Activated CD4-positive, CD25-positive, alpha-beta regulatory T cell treated with anti-CD3 and anti-CD28 coated beads, Interleukin-2, amount 50 U/mL, for 16 hours (primary cell): ENCODE measurements at places on chromosomes 4 and X.

DNA sequence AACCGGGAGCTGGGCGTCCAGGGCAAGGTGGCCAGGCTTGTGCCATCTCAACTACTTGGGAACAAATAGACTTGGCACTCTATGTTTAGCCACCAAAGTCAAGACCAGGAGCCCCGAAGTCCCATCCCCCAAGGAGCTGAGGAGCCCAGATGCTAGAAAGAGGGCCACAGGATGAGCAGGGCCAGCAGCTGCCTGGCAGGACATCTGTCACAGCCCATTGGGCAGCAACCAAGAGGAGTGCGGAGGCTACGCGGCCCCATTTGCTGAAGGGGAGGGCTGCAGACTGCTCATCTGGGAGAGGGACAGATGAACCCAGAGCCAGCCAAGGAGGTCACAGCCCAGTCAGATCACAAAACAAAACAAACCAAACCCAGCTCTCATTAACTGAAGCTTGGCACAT, 22.9 kb upstream of the SOWAHD start:
- DNase-seq: no peak

DNA sequence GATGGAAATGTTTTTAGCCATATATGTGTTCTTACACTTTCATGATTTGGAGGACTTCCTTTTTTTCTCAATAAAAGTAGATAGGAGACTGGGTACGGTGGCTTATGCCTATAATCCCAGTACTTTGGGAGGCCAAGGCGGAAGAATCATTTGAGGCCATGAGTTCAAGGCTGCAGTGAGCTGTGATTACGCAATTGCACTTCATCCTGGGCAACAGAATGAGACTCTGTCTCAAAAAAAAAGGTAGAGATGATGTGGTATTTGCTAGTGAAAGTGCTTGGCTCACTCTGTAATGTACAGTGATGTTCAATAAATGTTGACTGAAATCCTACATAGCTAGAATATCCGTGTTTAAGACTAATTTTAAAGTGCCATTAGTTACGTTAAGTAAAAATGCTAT, 27.4 kb downstream of the KLHL2 start:
- DNase-seq: no peak

DNA sequence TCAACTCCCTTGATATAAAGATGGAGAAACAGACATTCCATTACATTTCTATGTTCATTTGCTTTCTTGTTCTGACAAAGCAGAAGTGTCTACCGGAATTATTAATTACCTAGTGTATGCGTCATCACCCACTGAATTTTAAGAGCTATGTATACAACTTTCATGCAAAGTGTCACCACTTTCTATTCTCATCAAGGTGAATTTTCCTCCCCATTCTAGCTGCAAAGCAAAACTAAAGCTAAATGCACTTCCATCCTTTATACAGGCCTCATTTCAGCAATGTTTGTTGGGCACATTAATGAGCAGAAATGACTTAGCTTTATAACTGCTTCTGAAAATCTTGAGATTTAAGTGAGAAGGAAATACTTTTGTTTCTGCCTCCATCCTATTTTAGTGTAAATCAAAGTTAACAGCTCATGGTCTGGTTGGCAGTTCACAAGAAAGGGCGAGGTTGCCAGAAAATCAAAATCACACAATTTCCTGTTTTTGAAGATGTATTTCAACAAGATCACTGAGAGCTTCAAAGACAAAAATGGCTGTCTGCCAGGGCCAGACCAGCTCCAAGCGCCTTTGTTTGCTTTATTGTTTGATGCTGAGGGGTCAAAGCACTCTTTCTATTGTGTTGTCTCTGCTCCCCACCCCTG, 7.2 kb upstream of the FAM9C start:
- DNase-seq: no peak

DNA sequence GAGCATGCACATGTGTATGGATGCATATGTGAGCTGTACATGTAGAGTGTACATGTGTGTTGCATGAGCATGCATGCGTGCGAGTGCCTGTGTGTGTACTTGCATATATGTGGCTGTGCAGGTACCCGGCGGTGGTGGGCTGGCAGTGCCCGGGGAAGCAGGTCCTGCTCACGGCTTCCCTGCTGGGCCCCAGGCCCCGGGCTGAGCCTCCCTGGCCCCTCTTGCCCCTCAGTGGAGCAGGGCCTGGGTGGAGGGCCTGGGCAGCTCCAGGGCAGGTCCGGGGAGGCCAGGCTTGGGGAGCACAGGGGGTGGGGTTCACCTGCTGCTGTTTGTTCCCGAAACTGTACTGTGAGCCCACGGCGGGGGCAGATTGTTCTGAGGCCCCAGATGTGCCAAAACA, 9.4 kb downstream of the NAT8L start:
- DNase-seq: no peak

- no peak for DNase-seq
Observed at GRCh38 chr4:36173905-36174304, 70.4 kb downstream of the ARAP2 start.
